Glutamatergic neuron (in vitro differentiated cells): ENCODE measurements at places on chromosomes 16 and 17.

GRCh38 chr16:24747441-24747840, 18.0 kb downstream of the TNRC6A start:
- no peak for DNase-seq

DNA sequence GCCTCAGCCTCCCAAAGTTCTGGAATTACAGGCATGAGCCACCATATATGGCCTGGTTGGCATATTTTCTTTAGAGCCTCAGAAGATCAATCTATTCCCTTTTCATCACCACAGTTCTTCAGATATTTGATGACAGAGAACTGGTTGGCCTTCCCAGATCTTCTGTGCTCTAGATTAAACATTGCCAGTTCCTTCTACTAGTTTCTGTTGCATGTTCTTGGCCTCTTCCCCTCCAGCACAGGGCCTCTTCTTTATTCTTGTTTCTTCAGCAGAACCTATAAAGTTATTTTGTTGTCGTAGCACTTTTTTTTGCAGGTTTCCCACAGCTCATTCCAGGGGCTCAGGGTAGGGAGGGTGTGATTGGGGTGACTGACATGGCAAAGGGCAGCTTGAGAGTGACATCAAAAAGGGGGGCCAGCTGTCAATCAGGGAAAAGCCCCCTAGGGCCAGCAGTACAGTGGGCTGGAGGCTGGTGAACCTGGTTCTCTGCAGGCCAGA, 9.3 kb downstream of the CHD9 start:
- no peak for DNase-seq

- DNase-seq: no peak
Observed at GRCh38 chr17:2983255-2983654, 80.2 kb downstream of the OR1D5 start.

DNA sequence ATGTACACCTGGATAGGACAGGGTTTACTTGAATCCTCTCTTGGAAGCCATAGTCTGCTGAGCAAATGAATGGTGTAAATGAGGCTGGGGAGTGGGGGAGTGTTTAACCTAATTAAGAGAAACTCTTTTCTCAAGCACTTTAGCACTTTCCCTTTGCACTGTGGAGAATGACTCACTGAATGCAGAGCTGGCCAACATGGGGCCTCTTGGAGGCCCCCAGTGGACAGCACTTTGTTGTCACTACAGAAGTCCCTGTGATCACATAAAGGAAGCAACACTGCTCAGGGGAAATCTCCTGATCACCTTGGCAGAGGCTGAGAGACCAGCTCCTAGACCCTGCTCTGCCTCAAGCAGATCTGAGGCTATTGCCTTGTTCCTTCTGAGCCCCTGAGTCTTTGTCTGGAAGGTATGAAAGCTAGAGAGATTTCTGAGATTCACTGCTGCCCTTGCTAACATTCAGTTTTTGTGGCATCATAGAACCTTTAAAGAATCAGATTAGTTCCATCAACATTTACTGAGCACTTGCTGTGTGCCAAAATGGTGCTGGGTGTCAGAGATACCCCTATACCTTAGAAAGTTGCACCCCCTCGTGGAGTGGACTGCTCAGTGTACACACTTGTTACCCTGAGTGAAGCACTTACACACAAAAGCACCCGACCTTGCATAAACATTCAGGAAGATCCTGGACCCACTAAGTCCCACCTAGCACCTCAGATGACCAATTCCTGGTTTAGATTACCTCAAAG, 230.1 kb upstream of the CCL2 start:
- no peak for DNase-seq

DNA sequence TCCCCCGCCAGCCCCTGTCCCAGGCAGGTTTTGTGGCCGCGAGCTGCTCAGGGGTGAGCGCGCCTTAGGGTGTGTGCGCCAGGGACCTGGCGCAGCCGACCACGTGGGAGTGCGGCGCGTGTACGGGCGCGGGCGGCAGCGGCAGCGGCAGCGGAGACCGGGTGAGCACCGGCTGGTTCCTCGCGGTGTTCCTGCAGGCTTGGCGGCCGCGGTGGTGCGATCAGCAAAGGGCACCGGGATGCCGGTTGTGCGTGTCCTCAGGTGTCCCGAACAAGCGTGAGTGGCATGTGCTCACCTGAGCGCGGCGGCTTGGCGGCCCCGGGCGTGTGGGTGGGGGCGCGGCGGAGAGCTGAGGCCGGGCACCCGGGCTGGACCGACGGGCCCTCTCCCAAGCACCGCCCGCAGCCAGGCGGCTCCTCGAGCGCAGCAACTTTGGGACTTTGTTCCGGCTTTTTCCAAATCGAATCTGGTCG, 381 bp upstream of the HSD11B2 start:
- DNase-seq: peak; percentile 42

DNA sequence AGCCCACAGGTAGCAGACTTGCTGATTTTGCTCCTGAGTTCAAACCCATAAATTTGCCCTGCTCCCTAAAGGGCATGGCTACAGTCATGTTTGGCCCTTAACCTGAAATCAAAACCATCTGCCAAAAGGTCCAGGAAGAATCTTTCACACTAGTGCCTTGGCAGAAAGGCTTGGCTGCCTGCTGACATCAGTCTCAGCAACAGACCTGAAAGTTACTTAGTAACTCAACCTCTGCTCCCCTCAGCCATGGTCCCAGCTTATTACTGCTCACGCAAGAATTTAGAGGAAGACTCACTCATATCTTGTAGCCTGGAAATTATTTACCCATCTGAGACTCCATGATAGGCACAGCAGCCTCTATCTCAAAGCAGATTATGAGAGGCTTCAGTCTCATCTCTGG, 98.0 kb upstream of the KIF2B start:
- DNase-seq: no peak

- DNase-seq: no peak
Observed at GRCh38 chr17:35453171-35453570, 4.6 kb upstream of the SLFN13 start.

DNA sequence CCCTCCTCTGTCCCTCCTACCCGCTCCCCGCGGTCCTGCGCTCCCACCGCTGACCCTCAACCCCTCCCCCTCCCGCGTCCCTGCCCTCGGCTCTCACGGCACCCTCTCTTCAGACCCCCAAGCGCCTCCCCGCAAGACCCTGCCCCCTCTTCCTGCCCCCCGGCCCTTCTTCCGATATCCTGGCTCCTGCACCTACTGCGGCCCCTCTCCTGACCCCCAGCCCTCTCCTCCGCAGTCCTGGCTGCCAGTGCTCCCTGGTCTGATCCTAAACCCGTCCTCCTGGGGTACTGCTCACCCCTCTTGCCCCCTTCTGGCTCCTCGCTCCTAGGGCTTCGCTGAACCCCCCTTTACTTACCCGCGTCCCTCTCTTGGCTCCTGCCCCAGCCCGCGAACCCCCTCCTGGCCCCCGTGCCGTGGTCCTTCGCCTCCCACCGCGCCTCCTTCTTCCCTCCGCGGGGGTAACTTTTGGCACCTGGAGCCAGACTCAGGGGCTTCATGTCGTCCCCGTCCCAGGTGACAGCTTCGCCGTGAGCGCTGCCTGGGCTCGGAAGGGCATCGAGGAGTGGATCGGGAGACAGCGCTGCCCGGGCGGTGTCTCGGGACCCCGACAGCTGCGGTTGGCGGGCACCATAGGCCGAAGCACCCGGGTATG, 839 bp downstream of the NKD1 start:
- peak; percentile 36 for DNase-seq

DNA sequence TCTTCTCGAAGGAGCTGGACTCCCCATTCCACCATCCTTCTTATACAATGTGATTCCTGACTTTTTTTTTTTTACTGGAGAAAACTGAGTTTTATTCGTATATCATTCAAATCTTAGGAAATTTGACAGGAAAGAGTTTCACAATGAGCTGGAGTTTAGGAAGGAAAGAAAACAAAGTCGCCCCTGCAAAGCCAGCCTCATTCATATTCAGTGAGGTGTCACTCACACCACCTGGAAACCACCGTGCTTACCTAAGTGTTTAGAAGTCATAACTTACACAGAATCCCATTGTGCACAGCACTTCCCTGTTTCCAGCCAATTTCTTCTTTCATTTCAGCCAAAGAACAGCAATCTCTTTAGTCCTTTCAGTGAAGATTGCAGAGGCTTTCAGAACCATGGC, 90.3 kb upstream of the CHMP6 start:
- no peak for DNase-seq

DNA sequence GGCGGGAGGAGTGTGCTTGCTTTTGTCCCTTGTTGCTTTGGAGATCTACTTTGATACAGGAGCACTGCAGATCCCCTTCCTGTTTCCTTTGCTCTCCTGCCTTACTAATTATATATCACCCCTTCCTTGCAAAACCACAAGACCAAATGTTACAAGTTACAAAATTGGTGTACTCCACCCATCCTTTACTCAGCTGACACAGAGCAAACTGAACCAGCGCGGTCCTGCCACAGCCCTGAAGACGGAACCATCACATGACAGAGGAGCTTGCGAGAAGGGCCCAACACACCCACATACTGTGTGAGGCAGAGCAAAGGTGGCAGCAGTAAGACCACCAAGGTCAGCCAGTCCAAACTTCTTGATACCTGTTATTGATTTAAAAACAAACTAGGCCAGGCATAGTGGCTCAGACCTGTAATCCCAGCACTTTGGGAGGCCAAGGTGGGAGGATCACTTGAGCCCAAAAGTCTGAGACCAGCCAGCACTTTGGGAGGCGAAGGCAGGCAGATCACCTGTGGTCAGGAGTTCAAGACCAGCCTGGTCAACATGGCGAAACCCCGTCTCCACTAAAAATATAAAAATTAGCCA, 33.2 kb downstream of the CYTH1 start:
- no peak for DNase-seq

DNA sequence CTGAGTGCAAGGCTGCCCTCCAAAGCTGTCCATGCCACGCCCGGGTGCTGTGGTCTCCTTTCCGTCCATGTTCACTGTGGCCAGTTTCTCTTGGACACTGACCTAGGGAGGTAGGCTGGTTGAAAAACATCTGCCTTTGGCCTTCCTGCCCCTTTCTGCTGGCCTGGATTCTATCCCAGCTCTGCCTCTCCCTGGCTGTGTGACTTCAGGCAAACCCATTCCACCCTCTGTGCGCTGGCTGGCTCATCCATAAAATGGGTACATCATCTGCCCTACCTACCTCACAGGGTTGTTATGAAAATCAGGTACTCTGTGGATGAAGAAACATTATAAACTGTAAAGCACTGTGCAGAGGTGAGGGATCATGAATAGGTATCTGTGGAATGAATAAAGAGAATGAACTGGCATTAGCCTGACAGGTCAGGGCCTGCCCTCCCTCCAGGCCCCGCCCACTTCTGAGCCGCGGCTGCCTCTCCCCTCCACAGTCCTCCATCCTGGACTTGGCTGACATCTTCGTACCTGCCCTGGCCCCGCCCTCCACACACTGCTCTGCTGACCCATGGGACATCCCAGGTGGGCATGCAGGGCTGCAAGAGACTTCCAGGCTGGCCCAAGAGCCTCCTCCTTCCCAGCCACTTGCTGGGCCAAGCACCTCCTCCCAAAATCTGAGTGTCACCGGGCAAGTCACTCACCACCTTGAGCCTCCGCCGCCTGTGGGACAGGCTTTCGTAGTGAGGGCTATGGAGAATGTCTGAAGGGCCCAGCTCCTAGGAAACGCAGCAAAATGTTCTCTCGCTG, 7.0 kb upstream of the SPATA20 start:
- no peak for DNase-seq

GRCh38 chr17:76261421-76262215, 3.5 kb upstream of the UBALD2 start:
- no peak for DNase-seq

- DNase-seq: no peak
Observed at GRCh38 chr17:27247071-27247957, 46.6 kb upstream of the WSB1 start.

DNA sequence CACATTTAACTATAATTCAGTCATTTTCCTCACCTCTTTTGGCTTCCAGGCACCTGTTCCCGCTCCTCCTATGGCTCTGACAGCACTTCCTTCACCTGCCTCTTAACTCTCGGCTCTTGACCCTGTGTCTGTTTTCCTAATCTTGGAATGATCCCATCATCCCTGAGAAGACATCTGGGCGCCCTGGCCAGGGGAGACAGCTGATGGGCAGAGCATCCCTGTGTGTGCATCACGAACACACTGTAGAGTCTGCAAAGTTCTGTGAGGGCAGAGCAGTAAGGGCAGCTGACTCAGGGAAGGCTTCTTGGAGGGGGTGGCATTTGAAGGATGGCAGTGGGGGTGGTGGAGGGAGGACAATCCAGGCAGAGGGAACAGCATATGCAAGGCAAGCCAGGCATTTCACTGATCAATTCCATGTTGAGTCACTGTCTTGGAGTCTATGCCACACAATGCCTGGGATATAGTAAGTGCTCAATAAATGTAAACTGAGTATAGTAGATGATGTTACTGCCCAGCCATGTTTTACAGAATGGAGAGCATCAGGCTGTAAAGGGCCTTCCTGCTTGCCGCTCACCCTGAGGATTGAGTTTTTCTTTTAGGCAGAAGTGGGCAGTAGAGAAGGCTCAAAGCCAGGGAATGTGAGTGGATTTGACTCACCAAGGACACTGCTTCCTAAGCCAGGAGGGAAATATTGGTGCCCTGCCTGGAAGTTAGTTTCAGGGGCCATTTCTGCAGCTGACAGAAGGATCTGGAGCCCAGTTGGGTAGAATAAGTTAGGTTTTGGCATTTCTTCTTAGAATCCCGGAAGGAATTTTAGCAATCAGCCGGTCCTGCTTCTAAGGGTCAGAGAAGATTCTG, 5.8 kb upstream of the RAB11FIP4 start:
- no peak for DNase-seq

- DNase-seq: no peak
Observed at GRCh38 chr16:49712106-49712505, 143.8 kb downstream of the ZNF423 start.

GRCh38 chr17:43695970-43696865, 34.5 kb upstream of the MEOX1 start:
- DNase-seq: no peak

GRCh38 chr16:49858200-49859124, 2.5 kb upstream of the ZNF423 start:
- peak; percentile 70 for DNase-seq

DNA sequence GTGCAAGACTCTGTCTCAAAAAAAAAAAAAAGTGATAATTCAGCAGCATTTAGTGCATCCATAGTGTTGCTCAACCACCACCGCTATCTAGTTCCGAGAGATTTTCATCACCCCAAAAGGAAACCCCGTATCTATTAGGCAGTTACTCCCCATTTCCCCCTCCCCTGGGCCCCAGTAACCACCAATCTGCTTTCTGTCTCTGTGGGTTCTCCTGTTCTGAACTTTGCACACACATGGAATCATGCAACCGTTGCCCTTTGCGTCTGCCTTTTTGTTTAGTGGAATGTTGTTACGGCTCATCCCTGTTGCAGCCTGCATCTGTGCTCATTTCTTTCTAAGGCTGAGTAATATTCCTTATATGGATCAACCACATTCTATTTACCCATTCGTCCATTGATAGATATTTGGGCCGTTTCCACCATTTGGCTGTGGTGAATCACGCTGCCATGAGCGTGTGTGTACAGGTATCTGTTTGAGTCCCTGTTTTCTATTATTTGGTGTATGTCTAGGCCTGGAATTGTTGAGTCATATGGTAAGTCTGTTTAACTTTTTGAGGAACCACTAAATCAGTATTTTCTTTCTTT, 8.7 kb upstream of the SYNGR2 start:
- DNase-seq: no peak

DNA sequence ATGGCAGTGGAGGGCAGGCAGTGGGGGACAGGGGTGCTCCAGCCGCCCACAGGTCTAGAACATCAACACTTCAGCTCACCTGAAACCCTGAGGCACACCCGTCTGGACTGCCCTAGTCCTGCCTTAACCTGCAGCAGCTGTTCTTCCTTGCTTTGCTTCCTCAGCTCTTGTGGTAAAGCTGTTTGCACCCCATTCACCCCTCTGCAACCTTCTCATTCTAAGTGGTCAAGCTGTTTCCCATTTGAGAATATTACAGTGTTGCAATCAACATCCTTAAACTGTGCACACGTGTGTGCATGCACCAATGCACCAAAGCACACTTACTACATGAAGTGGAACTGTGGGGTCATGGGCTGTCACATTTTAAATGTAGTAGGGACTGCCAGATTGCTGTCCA, 32.4 kb downstream of the SCNN1B start:
- no peak for DNase-seq
